ENCODE measurements at places on chromosomes 1 and 21. TPM values are rescaled to one million over a fixed set of nuclear protein-coding genes. Genes with fewer than 3 reads are reported as not detected.
A peak's percentile ranks its signal among the peaks of the same experiment; 100 is the strongest.

Gene FCMR
- 23.2 TPM for total RNA-seq

Gene BRINP3
- total RNA-seq = not detected

DNA sequence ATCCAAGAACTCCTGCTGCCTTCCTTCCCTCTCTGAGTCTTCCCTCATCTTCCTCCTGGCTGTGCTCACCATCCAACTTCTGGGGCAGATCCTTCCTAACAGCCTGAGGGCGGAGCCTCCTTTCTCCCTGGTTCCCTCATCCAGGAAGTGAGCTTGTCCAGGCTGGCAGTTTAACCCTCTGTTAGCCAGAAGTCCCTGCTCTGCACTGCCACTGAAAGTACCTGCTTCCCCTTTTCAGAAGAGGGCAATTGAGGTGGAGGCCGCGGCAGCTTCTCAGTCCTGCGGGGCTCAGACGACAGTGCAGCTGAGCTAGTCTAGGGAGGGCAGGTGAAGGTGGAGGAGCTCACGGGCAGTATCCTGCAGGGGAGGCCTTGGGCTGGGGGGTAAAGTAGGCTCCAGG, 149.1 kb downstream of the FCRL5 start:
- no peaks in the 10 kb centered on the region for H3K36me3 ChIP-seq
- no peak overlapping the region for H3K27ac ChIP-seq
- no peak overlapping the region for H3K4me3 ChIP-seq
- H3K27me3 ChIP-seq = peaks cover 35% of the 10 kb centered on the region
- no peak for DNase-seq

DNA sequence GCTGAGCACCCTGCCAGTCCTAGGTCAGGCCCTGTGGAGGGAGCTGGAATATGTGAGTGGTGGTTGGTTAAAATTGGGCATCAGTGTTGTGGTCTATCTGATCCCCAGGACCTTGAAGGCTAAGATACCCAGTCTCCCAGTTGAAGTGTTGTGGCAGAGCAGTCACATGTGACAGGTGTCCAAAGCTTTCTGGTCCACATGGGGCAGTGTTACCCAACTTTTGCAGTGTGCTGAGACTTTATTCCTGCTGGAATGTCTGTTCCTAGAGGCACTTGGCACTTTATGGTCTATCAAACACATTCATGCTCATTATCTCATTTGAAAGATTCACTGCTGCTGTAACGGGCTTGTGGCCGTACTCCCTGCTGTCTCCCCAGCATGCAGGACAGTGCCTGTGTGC, 21.0 kb upstream of the LORICRIN start:
- peaks cover 8% of the 10 kb centered on the region for H3K27me3 ChIP-seq
- H3K27ac ChIP-seq = no peak overlapping the region
- H3K36me3 ChIP-seq = no peaks in the 10 kb centered on the region
- no peak overlapping the region for H3K4me3 ChIP-seq
- no peaks in the 10 kb centered on the region for H3K4me1 ChIP-seq

Gene ST6GALNAC3
- total RNA-seq = not detected

Gene GREM2
- 0.05 TPM for total RNA-seq

GRCh38 chr1:161185282-161185682, 8.0 kb upstream of the B4GALT3 start:
- peaks cover 69% of the 10 kb centered on the region for H3K4me1 ChIP-seq
- H3K27me3 ChIP-seq = no peaks in the 10 kb centered on the region
- H3K36me3 ChIP-seq = peaks cover 2% of the 10 kb centered on the region
- peak overlapping the region; percentile 96 for H3K27ac ChIP-seq

Gene RGS18
- not detected for total RNA-seq

DNA sequence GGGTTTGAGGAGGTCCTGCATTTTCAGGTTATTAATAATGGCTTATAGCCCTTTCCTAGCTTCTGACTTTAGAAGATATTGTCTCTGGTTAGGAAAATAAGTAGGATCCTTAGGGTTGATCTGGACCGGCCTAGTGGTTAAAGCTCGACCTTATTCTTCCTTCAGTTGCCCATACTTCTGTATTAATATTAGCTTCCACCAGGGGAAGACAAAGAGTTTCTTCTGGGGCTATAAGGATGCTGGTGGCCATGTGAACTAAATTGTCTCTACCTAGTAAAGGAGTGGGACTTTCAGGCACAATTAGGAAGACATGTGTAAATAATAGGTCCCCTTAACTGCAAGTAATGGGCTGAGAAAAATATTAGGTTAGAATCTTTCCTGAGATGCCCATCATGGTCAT, 20.6 kb upstream of the FCGR2A start:
- peaks cover 2% of the 10 kb centered on the region for H3K4me1 ChIP-seq
- H3K36me3 ChIP-seq = no peaks in the 10 kb centered on the region
- H3K27ac ChIP-seq = no peak overlapping the region
- H3K27me3 ChIP-seq = peaks cover 28% of the 10 kb centered on the region
- no peak for DNase-seq

GRCh38 chr1:236345728-236346127, 48.4 kb upstream of the EDARADD start:
- H3K4me1 ChIP-seq = peaks cover 2% of the 10 kb centered on the region
- no peaks in the 10 kb centered on the region for H3K36me3 ChIP-seq
- H3K27me3 ChIP-seq = peaks cover 11% of the 10 kb centered on the region
- no peak for DNase-seq

Gene HSD11B1
- 15.1 TPM for total RNA-seq

- no peak overlapping the region for H3K4me3 ChIP-seq
- H3K27me3 ChIP-seq = no peaks in the 10 kb centered on the region
- no peak for DNase-seq
These were observed 87.3 kb downstream of the RPS6KC1 start for GRCh38 chr1:213138391-213138790.

- no peak overlapping the region for H3K4me3 ChIP-seq
- peaks cover 18% of the 10 kb centered on the region for H3K36me3 ChIP-seq
- no peaks in the 10 kb centered on the region for H3K27me3 ChIP-seq
- no peak for DNase-seq
- peak overlapping the region; percentile 64 for H3K27ac ChIP-seq
These were observed 2.3 kb upstream of the USP16 start for GRCh38 chr21:29022166-29022565.

Gene SPRR2F
- not detected for total RNA-seq

Gene TAL1
- total RNA-seq = not detected

- peaks cover 3% of the 10 kb centered on the region for H3K36me3 ChIP-seq
- no peak for DNase-seq
- H3K4me1 ChIP-seq = no peaks in the 10 kb centered on the region
- no peaks in the 10 kb centered on the region for H3K27me3 ChIP-seq
- no peak overlapping the region for H3K27ac ChIP-seq
These were observed 317.2 kb downstream of the LTN1 start for GRCh38 chr21:28675331-28676041.

GRCh38 chr1:94783342-94784189, 36.6 kb upstream of the SLC44A3 start:
- DNase-seq = no peak
- no peak overlapping the region for H3K27ac ChIP-seq
- H3K27me3 ChIP-seq = peaks cover 23% of the 10 kb centered on the region
- no peak overlapping the region for H3K4me3 ChIP-seq

Gene CTSS
- total RNA-seq = 26.9 TPM

- peaks cover 6% of the 10 kb centered on the region for H3K4me1 ChIP-seq
- no peaks in the 10 kb centered on the region for H3K36me3 ChIP-seq
- H3K27me3 ChIP-seq = peaks cover 2% of the 10 kb centered on the region
- no peak overlapping the region for H3K27ac ChIP-seq
- DNase-seq = no peak
These were observed 6.2 kb upstream of the POFUT2 start for GRCh38 chr21:45293726-45294401.

DNA sequence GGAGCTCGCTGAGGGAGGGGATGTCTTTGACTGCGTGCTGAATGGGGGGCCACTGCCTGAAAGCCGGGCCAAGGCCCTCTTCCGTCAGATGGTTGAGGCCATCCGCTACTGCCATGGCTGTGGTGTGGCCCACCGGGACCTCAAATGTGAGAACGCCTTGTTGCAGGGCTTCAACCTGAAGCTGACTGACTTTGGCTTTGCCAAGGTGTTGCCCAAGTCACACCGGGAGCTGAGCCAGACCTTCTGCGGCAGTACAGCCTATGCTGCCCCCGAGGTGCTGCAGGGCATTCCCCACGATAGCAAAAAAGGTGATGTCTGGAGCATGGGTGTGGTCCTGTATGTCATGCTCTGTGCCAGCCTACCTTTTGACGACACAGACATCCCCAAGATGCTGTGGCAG, 1.4 kb downstream of the TSSK3 start:
- H3K36me3 ChIP-seq = peaks cover 45% of the 10 kb centered on the region
- no peak overlapping the region for H3K27ac ChIP-seq
- H3K4me3 ChIP-seq = no peak overlapping the region
- H3K4me1 ChIP-seq = peaks cover 17% of the 10 kb centered on the region
- H3K27me3 ChIP-seq = peaks cover 10% of the 10 kb centered on the region
- no peak for DNase-seq

Gene CENPF
- 54.4 TPM for total RNA-seq

GRCh38 chr1:44135886-44136285, 5.5 kb downstream of the KLF18 start:
- H3K4me3 ChIP-seq = no peak overlapping the region
- peaks cover 4% of the 10 kb centered on the region for H3K27me3 ChIP-seq
- DNase-seq = no peak
- no peak overlapping the region for H3K27ac ChIP-seq
- H3K36me3 ChIP-seq = no peaks in the 10 kb centered on the region

DNA sequence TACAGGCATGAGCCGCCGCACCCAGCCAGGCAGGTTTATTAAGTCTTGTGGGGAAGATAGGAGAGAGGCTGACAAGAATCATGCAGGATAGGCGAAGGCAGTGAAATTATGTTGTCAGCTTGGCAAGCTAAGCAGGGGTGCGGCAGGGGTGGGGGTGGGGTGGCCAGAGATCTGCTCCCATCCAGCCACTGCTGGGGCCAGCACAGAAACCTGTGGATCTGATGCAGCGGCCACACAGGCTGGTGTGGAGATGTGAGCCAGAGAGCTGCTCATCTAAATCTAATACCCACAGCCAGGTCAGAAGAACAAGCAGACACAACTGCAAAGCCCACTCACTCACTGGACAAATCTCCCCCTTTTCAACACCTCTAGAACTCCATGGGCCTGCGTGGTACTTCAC, 68.7 kb downstream of the KCTD3 start:
- H3K27ac ChIP-seq = no peak overlapping the region
- no peak overlapping the region for H3K4me3 ChIP-seq
- no peaks in the 10 kb centered on the region for H3K4me1 ChIP-seq
- H3K27me3 ChIP-seq = no peaks in the 10 kb centered on the region

GRCh38 chr21:14829685-14830084, 235.1 kb downstream of the NRIP1 start:
- no peak overlapping the region for H3K4me3 ChIP-seq
- no peak for DNase-seq
- no peaks in the 10 kb centered on the region for H3K36me3 ChIP-seq
- H3K27me3 ChIP-seq = peaks cover 2% of the 10 kb centered on the region

DNA sequence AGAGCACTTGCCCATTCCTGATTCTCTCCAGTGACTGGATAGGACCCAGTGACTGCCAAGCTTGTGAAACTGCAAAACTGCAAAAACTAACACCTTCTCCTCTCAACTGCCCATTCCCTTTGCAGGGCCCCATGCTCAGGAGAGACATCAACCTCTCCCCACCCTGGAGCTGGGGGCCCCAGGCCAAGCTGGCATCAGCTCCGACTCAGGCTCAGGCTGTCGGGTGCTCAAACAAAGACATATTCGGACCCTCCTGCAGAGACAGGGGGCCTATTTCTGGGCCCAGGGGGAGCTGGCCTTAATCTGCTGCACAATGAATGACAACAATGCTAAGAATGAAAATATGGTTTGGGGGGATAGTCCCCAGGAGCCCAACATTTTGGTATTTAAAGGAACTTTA, 11.8 kb downstream of the LMX1A start:
- H3K27me3 ChIP-seq = peaks cover 62% of the 10 kb centered on the region
- no peak overlapping the region for H3K4me3 ChIP-seq
- H3K27ac ChIP-seq = no peak overlapping the region
- DNase-seq = no peak
- H3K36me3 ChIP-seq = no peaks in the 10 kb centered on the region
- H3K4me1 ChIP-seq = no peaks in the 10 kb centered on the region

Gene FCRL5
- not detected for total RNA-seq

GRCh38 chr1:201883786-201884185, 4.9 kb upstream of the SHISA4 start:
- no peak overlapping the region for H3K27ac ChIP-seq
- no peak for DNase-seq
- H3K4me3 ChIP-seq = no peak overlapping the region
- H3K36me3 ChIP-seq = peaks cover 6% of the 10 kb centered on the region

Gene S100A1
- total RNA-seq = not detected

- H3K4me3 ChIP-seq = peak overlapping the region; percentile 60
- peaks cover 32% of the 10 kb centered on the region for H3K36me3 ChIP-seq
- H3K27me3 ChIP-seq = no peaks in the 10 kb centered on the region
These were observed 13.6 kb downstream of the PCNX2 start for GRCh38 chr1:233281711-233282581.

Gene MYOG
- not detected for total RNA-seq

Gene COL9A2
- total RNA-seq = 14.5 TPM

Gene ZNF683
- total RNA-seq = not detected

Gene CCDC24
- 4.3 TPM for total RNA-seq

Gene EIF2D
- total RNA-seq = 89.4 TPM

GRCh38 chr1:204819495-204819894, 51.2 kb upstream of the NFASC start:
- H3K36me3 ChIP-seq = no peaks in the 10 kb centered on the region
- H3K27me3 ChIP-seq = peaks cover 20% of the 10 kb centered on the region
- H3K4me3 ChIP-seq = no peak overlapping the region
- H3K4me1 ChIP-seq = no peaks in the 10 kb centered on the region
- H3K27ac ChIP-seq = no peak overlapping the region

GRCh38 chr1:26545969-26546323, 16.4 kb downstream of the RPS6KA1 start:
- H3K27me3 ChIP-seq = no peaks in the 10 kb centered on the region
- peaks cover 63% of the 10 kb centered on the region for H3K4me1 ChIP-seq
- H3K4me3 ChIP-seq = peak overlapping the region; percentile 83
- H3K36me3 ChIP-seq = peaks cover 50% of the 10 kb centered on the region

GRCh38 chr1:22043198-22043769, 9.2 kb upstream of the CDC42 start:
- peak overlapping the region; percentile 21 for H3K27ac ChIP-seq
- H3K27me3 ChIP-seq = no peaks in the 10 kb centered on the region
- no peak overlapping the region for H3K4me3 ChIP-seq
- H3K4me1 ChIP-seq = peaks cover 43% of the 10 kb centered on the region
- no peak for DNase-seq

Gene CCDC30
- 0.68 TPM for total RNA-seq

DNA sequence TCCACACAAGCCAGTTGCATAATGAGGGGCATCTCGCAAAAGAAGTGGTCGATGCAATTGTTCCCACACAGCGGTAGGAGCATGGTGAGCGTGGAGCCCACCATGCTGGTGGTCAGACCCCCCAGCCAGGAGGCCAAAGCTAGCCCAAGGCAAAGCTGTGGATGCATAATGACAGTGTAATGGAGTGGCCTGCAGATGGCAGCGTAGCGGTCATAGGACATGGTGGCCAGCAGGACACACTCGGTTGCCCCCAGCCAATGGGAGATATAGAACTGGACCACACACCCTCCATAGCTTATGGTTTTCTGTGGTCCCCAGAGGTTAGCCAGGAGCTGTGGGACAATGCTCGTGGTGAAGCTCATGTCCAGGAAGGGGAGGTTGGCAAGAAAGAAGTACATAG, 4.3 kb downstream of the OR2C3 start:
- no peak for DNase-seq
- H3K27ac ChIP-seq = no peak overlapping the region
- no peaks in the 10 kb centered on the region for H3K36me3 ChIP-seq
- no peak overlapping the region for H3K4me3 ChIP-seq
- peaks cover 5% of the 10 kb centered on the region for H3K27me3 ChIP-seq

Measured in activated CD4-positive, alpha-beta T cell treated with anti-CD3 and anti-CD28 coated beads, Interleukin-2, amount 10 ng/mL, durations not matched to agents 24 days and 14 days (primary cell).